SK-MEL-5 (cell line): ENCODE measurements at places on chromosomes 16 and 17.

- no peak for DNase-seq
Measured at GRCh38 chr17:67343237-67343636, 23.1 kb downstream of the PSMD12 start.

- DNase-seq: no peak
Measured at GRCh38 chr16:48113471-48113870, 42.3 kb downstream of the ABCC12 start.

DNA sequence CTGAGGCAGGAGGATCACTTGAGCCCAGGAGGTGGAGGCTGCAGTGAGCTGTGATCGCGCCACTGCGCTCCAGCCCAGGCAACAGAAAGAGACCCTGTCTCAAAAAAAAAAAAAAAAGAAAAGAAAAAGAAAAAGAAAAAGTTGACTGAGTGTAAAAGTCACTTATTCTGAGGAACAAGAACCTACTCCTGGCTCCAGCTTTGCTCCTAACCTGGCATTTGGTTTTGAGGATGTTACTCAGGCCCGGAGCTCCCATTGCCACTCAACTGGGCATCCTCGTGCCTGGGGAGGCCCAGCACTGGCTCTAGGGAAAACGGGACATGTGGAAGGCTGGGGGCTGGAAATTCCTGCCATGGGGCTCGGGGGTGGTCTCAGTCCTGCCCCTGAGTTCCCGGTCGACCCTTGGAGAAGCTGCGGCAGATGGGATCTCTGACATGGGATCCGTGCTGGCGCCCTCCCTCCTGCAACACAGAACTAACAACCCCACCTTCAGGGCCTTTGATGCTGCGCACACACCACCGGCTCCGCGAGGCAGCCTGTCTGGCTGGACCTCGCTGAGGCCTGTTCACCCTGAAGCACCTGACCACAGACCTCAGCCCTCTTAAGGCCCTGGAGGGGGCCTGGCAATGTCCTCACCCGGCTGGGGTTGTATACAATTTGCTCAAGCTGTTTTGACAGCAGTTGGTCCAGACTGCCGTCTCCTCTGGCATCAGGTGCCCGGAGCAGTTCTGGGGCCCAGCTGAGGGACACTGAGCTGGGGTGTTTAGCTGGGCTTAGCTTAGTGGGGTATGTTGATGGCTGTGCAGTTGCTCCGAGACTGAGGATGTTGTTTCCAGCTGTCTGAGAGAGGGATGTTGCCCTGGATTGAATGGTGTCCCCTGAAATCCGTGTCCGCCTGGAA lies 12.3 kb downstream of the CD7 start:
- DNase-seq: no peak

GRCh38 chr17:48219617-48220016 lies 112.1 kb downstream of the SNX11 start:
- DNase-seq: no peak

DNA sequence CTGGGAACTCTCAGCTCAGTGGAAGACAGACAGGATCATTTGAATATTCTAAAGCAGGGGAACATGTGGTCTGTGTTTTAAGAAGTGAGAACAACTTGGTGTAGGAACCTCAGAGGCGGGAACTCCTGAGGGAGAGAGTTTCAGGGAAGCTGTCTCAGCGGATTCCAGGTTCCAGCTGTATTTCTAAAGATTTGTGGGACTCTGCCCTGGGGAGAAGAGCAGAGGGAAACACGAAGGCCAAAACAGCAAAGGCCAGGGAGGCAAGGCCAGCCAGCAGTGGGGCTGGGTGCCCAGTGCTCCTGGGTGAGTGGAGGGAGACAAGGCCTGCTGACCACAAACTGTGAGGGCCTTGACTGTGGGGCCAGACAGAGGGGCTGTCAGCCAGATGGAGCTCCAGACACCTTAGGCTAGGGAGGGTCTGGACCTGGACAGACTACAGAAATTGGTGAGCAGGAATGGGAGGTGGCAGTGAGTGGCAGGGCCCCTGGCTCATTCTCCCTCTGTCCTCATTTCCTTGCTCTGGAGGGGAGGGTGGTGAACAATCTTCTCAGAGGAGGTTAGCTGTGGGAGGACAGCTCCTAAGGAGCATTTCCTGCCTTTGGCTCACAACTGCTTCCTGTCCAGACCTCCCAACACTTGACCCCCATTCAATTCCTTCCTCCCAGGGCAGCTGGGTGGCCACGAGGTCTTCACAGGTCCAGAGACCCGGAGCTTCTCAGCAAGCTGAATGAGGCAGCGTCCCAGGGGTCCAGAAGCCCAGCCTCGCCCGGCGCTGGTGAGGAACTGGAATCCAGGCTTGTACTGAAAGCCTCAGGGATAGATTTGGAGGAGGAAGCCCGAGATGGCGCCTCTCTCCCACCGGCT lies 21.0 kb upstream of the FZD2 start:
- no peak for DNase-seq

GRCh38 chr16:29126057-29126494 lies 141.2 kb downstream of the LAT start:
- DNase-seq: no peak

- no peak for DNase-seq
Measured at GRCh38 chr17:35080536-35080935, 17.0 kb upstream of the RFFL start.

DNA sequence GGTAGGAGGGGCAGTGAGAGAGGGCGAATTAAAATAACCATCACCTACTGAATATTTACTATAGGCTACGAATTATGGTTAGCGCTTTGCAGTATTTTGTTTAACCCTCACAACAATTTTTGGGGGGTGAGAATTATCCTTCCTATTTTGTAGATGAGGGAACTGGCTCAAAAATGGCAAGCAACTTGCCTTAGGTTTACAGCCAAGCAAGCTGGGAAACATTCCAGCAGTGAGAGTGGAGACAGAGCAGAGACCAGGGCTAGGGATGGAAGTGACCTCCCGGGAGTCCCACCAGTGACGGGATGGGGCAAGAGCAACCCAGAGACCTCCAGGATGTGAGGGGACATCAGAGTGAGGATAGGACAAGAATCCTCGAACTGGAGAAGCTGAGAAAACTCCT lies 352 bp upstream of the VMO1 start:
- DNase-seq: no peak

GRCh38 chr17:17814162-17815061 lies 22.4 kb downstream of the SREBF1 start:
- no peak for DNase-seq

DNA sequence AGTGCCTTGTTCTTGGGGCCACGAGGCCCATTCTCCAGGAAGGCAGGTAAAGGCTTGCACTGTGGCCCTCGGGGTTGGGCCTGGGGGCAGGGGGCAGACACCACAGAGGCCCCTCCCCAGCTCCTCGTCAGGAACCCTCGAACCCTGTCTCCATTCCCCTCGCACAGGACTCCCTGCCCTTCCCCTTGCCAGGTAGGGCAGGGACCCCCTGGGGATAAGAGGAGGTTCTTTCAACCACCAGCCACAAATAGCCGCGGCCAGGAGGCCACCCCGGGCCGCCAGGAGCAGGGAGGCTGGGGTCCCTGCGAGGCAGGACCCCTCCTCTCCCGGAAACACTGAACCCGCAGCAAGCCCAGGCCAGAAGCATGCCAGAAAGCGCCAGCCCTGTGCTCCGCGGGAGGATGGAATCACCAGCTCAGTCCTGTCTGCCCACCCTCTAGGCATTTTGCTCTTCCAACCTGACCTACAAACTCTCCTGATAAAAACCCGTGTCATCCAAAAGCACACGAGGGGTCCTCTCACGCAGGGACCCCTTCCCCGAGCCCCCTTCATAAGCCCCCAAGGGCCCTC lies 45.6 kb downstream of the SLC47A1 start:
- DNase-seq: no peak

- DNase-seq: no peak
Measured at GRCh38 chr16:70375636-70376611, 29.2 kb downstream of the DDX19A start.

DNA sequence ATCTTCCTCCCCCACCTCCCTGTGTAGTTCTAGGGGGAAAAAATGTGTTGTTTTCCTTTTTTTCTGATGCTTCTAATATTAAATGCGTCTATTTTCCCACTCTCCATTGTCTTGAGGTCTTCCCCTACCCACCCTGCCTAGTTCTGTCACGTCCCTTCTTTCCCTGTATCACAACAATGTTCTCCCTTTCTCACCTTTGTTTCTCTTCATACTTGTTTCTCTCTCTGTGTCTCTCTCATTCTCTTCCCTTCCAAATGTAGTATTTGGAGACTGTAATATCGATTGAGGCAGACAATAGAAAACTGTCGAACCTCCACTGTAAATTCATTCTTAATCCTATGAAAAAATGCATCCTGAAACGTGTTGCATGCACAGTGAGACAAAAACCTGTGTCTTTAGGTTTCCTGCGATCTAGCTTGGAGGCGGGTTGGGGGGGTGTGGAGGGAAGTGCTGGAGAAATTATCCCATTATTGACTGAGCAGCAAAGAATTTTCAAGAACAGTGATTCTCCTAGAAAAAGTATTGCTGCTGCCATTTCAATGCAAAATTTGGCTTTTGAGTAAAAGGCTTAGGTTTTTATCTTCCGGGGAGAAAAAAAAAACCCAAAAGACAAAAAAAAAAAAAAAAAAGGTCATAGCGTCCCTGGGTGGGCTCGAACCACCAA lies 1.3 kb upstream of the PSMB3 start:
- DNase-seq: no peak

DNA sequence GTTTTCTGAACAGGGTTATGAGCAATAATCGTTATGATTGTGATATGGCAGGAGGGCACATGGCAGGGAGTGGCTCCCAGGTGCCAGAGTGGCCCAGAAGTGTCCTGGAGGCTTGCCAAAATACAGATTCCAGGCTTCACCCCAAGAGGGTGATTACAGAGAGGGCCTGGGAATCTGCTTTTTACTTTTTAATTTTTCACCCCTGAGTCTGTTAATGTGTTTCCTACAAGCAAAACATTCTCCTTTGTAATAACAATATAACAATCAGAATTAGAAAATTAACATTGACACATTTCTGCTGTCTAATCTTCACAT lies 212.4 kb downstream of the SNX29 start:
- no peak for DNase-seq

- DNase-seq: peak; percentile 60
Measured at GRCh38 chr16:1054660-1055556, 17.6 kb upstream of the SSTR5 start.

DNA sequence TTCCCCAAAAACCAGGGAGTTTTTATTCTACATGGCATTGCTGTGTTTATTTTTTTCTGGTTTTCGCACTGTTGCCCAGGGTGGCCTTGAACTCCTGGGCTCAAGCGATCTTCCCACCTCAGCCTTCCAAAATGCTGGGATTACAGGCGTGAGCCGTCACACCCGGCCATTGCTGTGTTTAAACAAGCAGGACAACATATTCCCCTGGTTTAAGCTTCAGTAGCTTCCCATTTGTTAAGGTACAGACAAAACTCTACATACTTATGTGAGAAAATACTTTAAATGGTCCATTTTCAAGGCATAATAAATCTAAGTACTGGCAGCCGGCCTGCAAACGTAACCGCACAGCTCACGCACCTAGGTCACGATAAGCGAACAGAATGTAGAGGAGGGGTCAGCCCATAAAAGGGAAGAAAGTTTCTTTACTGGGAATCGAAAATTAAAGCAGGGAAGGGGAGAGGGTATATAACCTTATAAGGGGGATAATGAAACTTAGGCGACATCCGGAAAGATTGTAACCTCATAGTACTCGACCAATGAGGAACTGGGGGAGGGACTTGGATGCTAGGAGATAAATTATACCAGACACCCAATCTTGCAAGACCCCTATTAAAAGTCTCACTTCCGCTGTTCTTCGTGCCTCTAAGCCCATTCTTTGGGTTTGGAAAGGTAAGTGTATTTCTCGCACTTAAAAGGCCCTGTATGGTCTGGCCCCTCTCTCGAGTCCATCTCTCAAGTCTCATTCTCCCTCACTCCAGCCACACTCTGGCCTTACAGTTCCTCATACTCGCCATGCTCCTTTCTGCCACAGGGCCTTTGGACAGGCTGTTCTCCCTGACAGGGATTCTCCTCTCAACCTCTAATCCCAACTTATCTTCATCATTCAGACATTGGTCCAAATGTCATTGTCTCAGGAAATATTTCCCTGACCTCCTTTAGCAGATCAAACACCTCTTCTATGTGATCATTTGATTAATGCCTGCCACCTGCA lies 59.2 kb downstream of the TEX14 start:
- no peak for DNase-seq

- no peak for DNase-seq
Measured at GRCh38 chr17:38978180-38978579, 11.0 kb upstream of the FBXO47 start.

DNA sequence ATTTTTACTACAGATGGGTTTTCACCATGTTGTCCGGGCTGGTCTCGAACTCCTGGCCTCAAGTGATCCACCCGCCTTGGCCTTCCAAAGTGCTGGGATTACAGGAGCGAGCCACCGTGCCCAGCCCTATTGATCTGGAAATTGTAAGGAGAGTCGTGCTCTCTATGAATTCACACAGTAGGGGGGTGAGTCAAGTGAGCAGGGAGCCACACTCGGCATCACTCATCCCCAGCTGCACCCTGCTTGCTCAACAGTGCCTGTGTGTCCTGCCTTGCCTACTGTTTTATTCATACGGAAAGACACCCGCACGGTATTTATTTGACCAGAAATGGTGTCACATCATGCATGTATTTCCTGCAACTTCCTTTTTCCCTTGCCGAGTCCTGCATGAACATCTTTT lies 157.2 kb upstream of the FOXF1 start:
- no peak for DNase-seq

DNA sequence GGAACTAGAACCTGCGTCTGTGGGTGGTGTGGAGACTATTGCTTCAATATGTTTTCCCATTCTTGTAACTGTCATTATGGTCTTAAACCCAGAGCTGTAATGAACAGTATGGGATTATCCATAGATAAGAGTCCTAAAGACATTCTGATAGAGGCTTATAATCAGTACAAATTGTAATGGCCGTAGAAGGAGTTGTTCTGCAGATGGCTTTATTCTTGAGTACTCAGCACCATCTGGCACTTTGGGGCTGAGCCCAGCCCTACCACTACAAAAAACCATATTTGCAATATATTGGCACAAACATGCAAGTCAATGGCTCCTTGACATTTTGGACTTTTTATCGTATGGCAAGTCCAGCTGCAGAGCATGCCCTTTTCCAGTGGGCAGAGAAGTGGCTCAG lies 150.0 kb downstream of the HS3ST4 start:
- DNase-seq: no peak

- no peak for DNase-seq
Measured at GRCh38 chr17:40568074-40568836, 3.0 kb upstream of the CCR7 start.

GRCh38 chr17:38658741-38659345 lies 15.9 kb downstream of the EPOP start:
- DNase-seq: no peak

GRCh38 chr17:78387977-78388941 lies 9.8 kb downstream of the PGS1 start:
- no peak for DNase-seq

DNA sequence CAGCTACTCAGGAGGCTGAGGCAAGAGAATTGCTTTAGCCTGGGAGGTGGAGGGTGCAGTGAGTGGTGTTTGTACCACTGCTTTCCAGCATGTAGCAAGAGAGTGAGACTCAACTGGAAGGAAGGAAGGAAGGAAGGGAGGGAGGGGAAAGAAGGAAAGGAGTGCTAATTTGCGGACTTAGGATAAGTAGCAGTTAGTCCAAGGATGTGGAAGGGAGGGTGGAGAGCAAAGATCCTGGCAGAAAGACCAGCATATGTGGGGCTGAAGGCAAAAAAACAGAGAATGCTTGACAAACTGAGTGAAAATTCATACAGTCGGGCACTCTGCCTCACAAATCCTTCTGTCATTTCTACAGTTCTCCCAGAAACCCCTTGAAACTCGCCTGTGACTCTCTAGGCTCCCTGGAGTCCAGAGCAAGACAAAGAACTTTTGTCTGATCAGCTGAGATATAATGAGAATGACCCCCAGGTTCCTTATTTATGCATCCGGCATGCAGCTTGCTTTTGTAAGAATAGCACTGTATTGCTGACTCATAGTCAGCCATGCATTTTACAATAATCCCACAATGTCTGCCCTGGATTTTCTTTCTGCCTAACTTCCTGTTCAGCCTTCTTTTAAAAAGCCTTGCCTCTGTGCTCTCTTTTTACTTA lies 31.5 kb downstream of the CDK5RAP3 start:
- DNase-seq: peak; percentile 99
